ENCODE measurements at places on chromosomes 16 and 17. TPM values are rescaled to one million over a fixed set of nuclear protein-coding genes. Genes with fewer than 3 reads are reported as not detected.

GRCh38 chr17:18377437-18378204, at the start of gene EVPLL:
Gene EVPLL (plus strand): TSS chr17:18377778. CDS start chr17:18380938, 3,160 bp downstream.
- no peaks in the 10 kb centered on the region for H3K36me3 ChIP-seq

DNA sequence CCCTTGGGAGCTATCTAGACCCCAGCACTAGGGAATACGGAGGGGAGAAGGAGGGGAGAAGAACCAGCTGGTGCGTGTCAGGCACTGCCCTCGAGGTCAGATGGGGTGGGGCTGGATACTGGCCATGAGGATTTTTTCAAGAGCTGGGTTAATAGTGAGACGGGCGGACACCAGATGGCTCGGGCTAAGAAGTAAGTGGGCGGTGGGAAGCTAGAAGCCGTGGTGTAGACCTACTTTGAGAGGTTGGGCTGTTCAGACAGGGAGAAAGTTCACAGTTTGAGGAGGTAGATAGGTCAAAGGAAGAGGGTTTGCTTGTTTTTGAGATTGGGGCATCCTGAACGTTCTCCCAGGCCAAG, 303.8 kb downstream of the SEC14L1 start:
- H3K4me3 ChIP-seq: no peak overlapping the region
- no peaks in the 10 kb centered on the region for H3K27me3 ChIP-seq
- H3K4me1 ChIP-seq: peaks cover 55% of the 10 kb centered on the region

GRCh38 chr17:80416260-80416939, 1.4 kb downstream of the ENDOV start:
- peak overlapping the region; percentile 82 for H3K4me3 ChIP-seq
- H3K4me1 ChIP-seq: peaks cover 4% of the 10 kb centered on the region
- DNase-seq: no peak
- no peaks in the 10 kb centered on the region for H3K36me3 ChIP-seq

- no peaks in the 10 kb centered on the region for H3K4me1 ChIP-seq
- H3K4me3 ChIP-seq: no peak overlapping the region
- H3K27me3 ChIP-seq: no peaks in the 10 kb centered on the region
- H3K27ac ChIP-seq: no peak overlapping the region
Measured at GRCh38 chr17:59510611-59511010, 54.8 kb upstream of the DHX40 start.

DNA sequence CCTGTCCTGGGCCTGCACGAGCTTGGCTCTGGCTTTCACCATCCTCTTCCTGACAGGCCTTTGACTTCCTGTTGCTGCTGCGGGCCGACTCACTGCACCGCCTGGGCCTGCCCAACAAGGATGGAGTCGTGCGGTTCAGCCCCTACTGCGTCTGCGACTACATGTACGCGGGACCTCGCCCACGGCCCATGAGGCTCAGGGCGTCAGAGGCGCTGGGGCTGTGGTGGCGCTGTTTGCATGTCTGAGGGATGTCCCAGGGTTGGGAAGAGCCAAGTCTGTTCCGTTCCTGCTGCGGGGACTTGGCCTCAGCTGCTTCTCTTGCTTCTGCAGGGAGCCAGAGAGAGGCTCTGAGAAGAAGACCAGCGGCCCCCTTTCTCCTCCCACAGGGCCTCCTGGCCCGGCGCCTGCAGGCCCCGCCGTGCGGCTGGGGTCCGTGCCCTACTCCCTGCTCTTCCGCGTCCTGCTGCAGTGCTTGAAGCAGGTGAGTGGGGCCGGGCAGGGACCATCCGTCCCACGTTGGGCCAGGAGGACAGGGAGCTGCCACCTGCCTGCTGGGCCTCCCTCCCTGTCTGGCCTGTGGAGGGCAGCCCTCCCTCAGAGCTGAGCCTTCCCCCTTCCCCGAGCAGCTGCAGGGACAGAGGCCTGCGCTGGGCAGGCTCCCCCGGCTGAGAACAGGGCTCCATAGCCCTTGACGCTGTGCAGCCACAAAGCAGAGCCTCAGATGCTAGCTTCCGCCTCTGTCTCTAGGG, 23.8 kb downstream of the TSC2 start:
- DNase-seq: no peak
- H3K36me3 ChIP-seq: no peaks in the 10 kb centered on the region
- H3K27ac ChIP-seq: no peak overlapping the region
- no peaks in the 10 kb centered on the region for H3K4me1 ChIP-seq
- no peak overlapping the region for H3K4me3 ChIP-seq

DNA sequence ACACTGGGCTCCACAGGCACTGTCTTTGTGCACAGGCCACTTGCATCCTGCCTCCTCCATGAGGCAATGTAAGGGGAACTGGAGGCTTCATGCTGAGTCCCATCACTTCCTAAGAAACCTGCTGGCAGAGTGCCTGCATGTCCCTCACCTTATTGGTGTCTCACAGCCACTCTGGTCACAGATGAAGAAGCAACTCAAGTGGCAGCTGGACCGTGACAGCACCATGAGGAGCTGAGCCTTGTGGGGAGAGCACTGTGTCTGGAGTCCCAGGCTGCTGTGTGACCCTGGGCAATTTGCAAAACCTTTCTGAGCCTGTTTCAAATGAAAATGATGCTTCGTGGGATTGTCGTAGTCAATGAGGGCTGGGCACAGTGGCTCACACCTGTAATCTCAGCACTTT, 19.5 kb downstream of the ANKRD40 start:
- H3K36me3 ChIP-seq: no peaks in the 10 kb centered on the region
- no peak overlapping the region for H3K4me3 ChIP-seq
- no peak overlapping the region for H3K27ac ChIP-seq
- no peak for DNase-seq
- peaks cover 22% of the 10 kb centered on the region for H3K4me1 ChIP-seq
- no peaks in the 10 kb centered on the region for H3K27me3 ChIP-seq

- no peak overlapping the region for H3K4me3 ChIP-seq
- H3K36me3 ChIP-seq: no peaks in the 10 kb centered on the region
- H3K4me1 ChIP-seq: no peaks in the 10 kb centered on the region
- H3K27me3 ChIP-seq: peaks cover 29% of the 10 kb centered on the region
Measured at GRCh38 chr16:1088295-1089170, 7.5 kb downstream of the C1QTNF8 start.

DNA sequence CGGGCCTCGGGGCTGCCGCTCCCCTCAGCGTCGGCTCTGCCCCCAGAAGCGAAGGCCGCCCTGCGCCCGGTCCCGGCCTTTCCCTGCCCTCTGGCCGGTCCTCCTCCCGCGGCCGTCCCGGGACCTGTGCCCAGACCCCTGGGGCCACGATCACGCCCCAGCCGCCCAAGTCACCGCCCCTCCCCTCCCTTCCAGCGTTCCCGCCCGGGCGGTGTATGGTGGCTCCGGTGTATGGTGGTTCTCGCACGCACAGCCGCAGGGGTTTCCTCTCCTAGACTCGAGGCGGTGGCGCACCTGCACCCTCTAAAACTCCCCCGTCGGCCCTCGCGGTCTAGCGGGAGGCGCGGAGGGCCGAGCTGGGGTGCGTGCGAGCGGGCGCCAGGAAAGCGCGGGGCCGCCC, 10.0 kb downstream of the TIGD7 start:
- DNase-seq: no peak
- H3K4me1 ChIP-seq: no peaks in the 10 kb centered on the region

DNA sequence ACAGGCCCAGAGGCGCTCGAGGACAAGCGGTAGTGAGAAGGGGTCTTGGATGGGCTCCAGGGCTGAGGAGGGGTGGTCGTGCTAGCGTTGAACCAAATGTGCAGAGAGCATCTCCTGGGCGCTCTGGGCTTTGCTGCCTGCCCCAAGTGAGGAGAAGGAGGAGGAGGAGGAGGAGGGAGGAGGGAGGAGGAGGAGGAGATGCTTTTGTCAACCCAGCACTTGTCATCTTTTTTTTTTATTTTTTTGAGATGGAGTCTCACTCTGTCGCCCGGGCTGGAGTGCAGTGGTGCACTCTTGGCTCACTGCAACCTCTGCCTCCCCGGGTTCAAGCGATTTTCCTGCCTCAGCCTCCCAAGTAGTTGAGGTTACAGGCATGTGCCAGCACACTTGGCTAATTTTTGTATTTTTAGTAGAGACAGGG, 59.8 kb downstream of the PGS1 start:
- H3K36me3 ChIP-seq: no peaks in the 10 kb centered on the region
- no peak overlapping the region for H3K27ac ChIP-seq
- H3K4me1 ChIP-seq: no peaks in the 10 kb centered on the region
- H3K27me3 ChIP-seq: no peaks in the 10 kb centered on the region
- H3K4me3 ChIP-seq: no peak overlapping the region
- no peak for DNase-seq

DNA sequence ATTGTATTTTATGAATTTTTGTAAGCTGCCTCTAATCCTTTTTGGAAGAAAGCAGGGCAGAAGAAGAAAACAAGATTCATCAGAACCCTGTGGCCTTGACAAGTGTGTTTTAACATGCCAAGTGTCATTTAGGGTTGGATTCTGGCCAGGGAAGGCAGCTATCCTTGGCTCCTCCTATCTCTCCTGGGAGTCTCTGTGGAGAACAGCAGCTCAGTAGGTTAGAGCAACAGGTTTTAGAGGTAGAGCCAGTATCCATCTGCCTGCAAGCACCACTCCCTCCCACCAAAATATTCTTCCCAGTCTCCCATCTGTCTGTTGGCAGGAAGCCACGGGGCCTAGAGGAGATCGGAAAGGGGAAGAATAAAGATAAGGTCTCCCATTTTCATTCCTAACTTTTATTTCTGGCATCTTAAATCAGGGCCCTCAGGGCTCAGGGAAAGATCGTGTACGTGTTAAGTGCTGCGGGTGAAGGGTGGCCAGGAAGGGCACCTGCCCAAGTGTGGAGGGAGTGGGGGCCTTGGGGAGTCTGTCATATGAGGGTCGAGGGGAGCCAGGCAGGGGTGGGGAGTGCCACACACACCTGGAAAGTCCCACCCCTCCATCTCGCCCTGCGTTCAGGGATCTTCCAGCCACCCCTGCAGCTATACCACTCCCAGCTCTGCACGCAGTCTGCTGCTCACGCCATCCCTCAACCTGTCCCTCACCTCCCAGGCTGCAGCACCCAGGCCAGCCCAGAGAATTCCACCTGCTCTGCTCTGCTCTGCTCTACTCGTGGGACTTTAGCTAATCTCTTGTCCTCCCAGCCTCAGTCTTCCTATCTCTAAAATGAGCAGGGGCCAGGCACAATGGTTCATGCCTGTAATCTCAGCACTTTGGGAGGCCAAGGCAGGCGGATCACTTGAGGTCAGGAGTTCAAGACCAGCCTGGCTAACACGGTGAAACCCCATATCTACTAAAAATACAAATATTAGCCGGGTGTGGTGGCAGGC, 17.1 kb upstream of the CPSF4L start:
- peak overlapping the region; percentile 87 for H3K27ac ChIP-seq
- peaks cover 6% of the 10 kb centered on the region for H3K4me1 ChIP-seq
- no peaks in the 10 kb centered on the region for H3K27me3 ChIP-seq
- no peak overlapping the region for H3K4me3 ChIP-seq

GRCh38 chr16:77744141-77744540, 21.8 kb downstream of the NUDT7 start:
- H3K4me1 ChIP-seq: no peaks in the 10 kb centered on the region
- no peaks in the 10 kb centered on the region for H3K36me3 ChIP-seq
- H3K27me3 ChIP-seq: no peaks in the 10 kb centered on the region
- DNase-seq: no peak
- no peak overlapping the region for H3K27ac ChIP-seq

DNA sequence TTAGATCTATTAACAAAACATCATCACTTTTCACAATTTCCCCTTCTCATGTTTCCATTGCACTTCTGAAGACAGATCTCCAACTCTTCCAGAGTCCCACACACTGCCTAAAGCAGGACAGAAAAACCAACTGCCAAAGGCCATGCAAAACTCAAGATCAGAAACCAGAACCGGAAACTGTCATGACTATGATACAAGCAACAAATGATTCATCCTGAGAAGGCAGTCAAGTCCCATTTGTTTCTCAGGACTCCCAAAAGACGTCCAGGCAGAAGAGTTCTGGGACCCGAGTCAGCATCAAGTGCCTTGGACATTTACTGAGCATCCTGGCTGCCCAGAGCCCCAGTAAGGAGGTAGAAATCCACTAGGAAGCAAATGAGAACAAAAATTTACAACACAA, 38.8 kb downstream of the ERN1 start:
- no peaks in the 10 kb centered on the region for H3K4me1 ChIP-seq
- DNase-seq: no peak
- H3K27ac ChIP-seq: no peak overlapping the region
- no peaks in the 10 kb centered on the region for H3K27me3 ChIP-seq
- no peak overlapping the region for H3K4me3 ChIP-seq
- H3K36me3 ChIP-seq: no peaks in the 10 kb centered on the region

DNA sequence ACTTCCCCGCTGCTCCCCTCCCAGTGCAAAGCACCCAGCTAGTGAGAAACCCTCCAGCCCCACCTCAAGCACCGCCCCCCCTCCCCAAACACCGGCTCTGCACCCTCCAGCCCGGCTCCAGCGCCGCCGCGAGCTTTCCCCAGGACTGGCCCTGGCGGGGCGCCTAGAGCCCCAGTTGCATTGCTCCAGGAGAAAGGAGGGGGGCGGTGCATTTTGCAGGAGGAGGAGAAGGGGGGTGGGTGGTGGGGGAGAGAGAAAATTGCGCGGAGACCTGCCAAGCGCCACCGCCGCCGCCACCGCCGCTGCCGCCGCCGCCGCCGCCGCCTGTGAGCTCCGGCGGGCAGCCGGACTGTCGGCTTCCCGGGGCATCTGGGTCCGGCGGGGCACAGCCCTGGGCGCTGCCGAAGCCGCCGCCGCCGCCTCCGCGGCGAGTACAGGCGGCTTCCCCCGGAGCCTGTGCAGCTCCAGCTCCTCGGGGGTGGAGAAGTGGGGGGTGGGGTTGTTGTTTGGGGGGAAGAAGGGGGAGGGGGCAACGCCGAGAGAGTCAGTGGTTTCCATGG, 333 bp upstream of the NOG start:
- no peaks in the 10 kb centered on the region for H3K36me3 ChIP-seq
- H3K27ac ChIP-seq: no peak overlapping the region
- H3K27me3 ChIP-seq: peaks cover 40% of the 10 kb centered on the region
- DNase-seq: peak; percentile 16
- H3K4me3 ChIP-seq: peak overlapping the region; percentile 39

- H3K4me1 ChIP-seq: peaks cover 5% of the 10 kb centered on the region
- peak; percentile 71 for DNase-seq
- no peaks in the 10 kb centered on the region for H3K36me3 ChIP-seq
- H3K27ac ChIP-seq: peak within 1 kb of the TSS; percentile 98
Measured at GRCh38 chr17:40062329-40063186, at the start of gene THRA. Gene THRA (plus strand): TSS chr17:40062965. CDS start chr17:40074489, 11,524 bp downstream.

DNA sequence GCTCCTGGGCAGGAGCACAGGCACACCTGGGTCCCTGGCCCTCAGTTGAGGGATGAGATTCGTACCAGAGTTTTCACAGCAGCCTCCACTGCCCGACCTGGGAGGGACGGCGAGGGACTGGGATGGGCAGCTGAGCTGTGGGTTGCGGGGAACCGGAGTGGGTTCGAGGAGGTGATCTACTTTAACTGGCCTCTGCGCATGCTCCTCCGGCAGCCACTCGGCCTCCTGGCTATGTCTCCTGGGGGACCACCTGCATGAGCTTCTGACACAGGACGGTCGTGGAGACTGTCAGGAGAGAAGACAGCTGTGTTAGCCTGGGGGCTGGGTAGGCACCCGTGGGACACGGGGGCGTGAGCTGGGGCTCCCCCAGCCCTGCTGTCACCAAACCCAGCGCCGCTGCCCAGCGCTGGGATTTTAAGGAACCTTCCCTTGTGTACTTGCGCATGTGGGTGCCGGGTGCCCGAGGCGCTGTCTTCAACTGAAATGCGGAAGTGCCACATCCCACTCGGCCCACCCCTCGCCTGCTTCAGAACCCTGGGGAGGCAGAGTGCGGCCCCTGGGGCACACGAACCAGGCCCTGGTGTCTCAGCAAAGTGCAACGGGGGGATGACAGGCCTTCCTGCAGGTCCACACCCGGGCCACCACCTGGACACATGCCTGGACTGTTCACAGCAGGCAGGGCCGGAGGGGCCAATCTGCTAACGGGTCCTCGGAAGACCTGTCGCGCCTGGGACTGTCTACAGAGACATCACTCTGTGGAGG, 36.4 kb downstream of the SLC7A5 start:
- no peaks in the 10 kb centered on the region for H3K36me3 ChIP-seq
- H3K27me3 ChIP-seq: no peaks in the 10 kb centered on the region
- H3K4me1 ChIP-seq: no peaks in the 10 kb centered on the region
- no peak overlapping the region for H3K4me3 ChIP-seq

Gene TAC4
- total RNA-seq: not detected

Gene NPW
- not detected for total RNA-seq

Gene HSD17B1
- 3.1 TPM for total RNA-seq

Gene ZSCAN10
- not detected for total RNA-seq

All from uterus (tissue), 4 donors.